ENCODE measurements at places on chromosomes 6 and 20. TPM values are rescaled to one million over a fixed set of nuclear protein-coding genes. Genes with fewer than 3 reads are reported as not detected.

The SCRT2 gene
- total RNA-seq: not detected

The SPACA1 gene
- not detected for total RNA-seq

The OR2H1 gene
- total RNA-seq: not detected

The LRP11 gene
- 4.6 TPM for total RNA-seq

The C20orf202 gene
- total RNA-seq: not detected

The C6orf15 gene
- not detected for total RNA-seq

The FERMT1 gene
- total RNA-seq: 0.12 TPM

The MYB gene
- 14.6 TPM for total RNA-seq

The FAM83D gene
- 13.6 TPM for total RNA-seq

The SMLR1 gene
- not detected for total RNA-seq

The ENPP3 gene
- 0.96 TPM for total RNA-seq

The HSPA12B gene
- total RNA-seq: not detected

The TNXB gene
- total RNA-seq: 2.9 TPM

The PROKR2 gene
- total RNA-seq: not detected

The RNF182 gene
- not detected for total RNA-seq

The PRSS16 gene
- total RNA-seq: 1.4 TPM

The GTPBP2 gene
- 57.5 TPM for total RNA-seq

The VSTM2L gene
- not detected for total RNA-seq

The USP49 gene
- total RNA-seq: 8.3 TPM

The SLC2A10 gene
- not detected for total RNA-seq
